ENCODE measurements at places on chromosomes 3 and 15.

- DNase-seq = no peak
Measured at GRCh38 chr15:62773369-62774165, 269.0 kb upstream of the TPM1 start.

- DNase-seq = no peak
Measured at GRCh38 chr15:74414603-74415338, 19.0 kb downstream of the SEMA7A start.

GRCh38 chr3:171436380-171436779 lies 23.8 kb downstream of the TNIK start:
- DNase-seq = no peak

DNA sequence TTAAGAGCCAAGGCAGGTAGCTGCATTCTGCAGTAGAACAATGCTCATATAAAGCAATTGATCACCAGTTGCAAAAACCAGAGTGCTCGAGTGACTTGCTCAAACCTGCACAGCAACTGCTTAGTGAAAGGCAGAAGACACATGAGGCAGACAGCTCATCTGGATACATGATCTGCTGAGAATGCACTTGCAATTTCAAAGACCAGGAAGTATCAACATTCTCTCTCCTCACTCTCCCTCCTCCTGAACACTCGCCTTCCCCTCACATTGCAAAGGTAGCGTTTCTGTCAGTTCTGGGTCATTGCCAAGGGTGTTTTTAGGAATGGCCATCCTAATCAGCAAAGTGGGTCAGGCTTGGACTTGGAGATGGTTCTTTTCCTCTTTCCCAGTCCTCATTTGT lies 61.0 kb downstream of the BFSP2 start:
- DNase-seq = no peak

DNA sequence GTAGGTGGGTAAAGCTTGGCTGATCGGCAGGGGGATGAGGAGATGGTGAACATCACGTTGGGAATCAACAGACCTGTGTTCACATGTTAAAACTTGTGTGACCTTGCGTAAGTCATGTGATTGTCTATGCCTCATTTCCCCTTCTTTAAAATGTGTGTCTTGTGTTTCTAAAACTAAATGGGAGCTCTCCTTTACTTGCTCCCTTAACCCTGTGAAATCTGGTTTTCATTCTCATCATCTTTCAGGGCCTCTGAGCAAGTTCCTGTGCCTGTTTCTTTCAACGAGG lies 29.7 kb upstream of the IREB2 start:
- DNase-seq = no peak

DNA sequence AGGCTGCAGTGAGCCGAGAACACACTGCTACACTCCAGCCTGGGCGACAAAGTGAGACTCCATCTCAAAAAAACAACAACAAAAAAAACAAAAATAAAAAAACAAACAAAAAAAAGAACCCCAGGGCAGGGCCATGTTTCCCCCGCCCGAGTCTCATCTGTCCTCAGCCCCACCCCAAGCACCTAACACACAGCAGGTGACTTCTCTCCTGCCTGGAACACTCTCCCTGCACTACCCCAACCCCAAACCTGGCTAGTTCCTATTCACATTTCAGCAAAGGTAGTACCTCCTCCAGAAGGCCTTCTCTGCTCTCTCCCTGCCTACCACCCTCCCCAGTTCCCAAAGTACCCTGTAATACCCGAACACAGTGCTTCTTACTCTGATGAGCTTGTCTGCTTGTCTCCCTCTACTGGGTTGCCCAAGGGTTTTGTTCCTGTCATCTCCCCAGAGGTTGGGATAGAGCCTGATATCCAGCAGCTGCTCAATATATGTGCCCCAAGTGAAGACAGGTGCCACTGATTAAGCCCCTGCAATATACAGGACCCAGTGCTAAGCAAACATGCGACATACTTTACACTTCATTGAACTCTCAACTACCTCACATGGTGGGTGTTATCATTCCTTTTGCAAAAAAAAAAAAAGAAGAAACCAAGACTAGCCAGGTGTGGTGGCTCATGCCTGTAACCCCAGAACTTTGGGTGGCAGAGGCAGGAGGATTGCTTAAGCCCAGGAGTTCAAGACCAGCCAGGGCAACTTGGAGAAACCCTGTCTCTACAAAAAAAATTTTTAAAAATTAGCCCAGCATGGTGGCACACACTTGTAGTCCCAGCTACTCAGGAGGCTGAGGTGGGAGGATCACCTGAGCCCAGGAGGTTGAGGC lies 103.6 kb downstream of the DAPK2 start:
- no peak for DNase-seq

GRCh38 chr3:170947018-170947769 lies 38.8 kb upstream of the EIF5A2 start:
- DNase-seq = no peak

- DNase-seq = no peak
Measured at GRCh38 chr3:42556089-42556632, 25.6 kb downstream of the SEC22C start.

DNA sequence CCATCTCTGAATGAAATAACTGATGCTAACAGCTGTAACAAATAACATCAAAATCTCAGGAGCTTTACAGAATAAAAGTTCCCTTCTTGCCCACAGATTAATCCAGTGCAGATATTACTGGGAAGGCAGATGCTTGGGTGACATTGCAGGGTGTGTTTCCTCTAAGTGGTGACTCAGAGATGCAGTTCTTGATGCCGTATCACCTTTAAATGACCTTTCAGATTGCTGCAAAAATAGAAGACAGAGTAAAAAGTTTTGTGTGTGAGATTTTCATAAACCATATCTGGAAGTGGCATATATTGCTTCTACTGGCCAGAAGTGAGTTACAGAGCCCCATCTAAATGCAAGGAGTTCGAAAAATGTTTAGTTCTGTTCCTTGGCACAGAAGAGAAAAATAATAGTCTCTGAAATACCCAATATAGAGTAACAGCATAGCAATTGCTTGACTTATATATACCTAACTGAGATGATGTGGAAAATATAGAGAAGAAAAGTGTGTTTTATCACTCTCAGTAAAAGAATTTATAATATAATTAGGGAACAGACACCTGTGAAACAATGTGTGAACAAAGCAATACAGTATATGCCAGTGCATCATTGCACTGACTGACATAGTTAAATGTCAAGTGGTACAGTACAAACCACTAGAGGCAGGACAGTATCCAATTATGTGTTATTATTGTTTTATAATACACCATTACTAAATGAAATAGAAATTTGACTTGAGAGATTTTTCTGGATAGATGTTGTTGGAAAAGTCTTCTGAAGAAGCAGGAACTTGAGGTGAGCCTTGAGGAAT lies 430.7 kb upstream of the CBLB start:
- peak; percentile 66 for DNase-seq

GRCh38 chr3:181326637-181327223 lies 337.2 kb upstream of the DNAJC19 start:
- DNase-seq = peak; percentile 4

- no peak for DNase-seq
Measured at GRCh38 chr3:127774647-127775046, 47.7 kb downstream of the MGLL start.

- DNase-seq = no peak
Measured at GRCh38 chr15:94131875-94132274, 99.5 kb upstream of the MCTP2 start.

DNA sequence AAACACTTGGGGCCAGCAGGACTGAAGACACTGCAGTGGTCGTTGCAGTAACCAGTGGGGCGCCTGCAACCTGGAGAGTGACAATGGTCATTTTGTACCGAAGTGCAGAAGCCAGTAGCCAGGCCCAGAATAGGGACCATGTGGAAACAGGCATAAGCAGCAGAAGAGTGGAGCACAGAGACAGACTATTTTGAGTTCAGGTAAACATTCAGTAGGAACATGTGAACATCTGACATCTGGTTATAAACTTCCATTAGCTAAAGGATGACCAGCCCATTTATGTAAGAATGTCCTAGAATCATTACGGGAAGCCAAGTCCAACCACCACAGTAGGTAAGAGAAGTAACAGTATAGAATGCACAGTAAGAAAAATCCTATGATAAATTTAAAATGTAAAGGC lies 32.4 kb upstream of the TKT start:
- no peak for DNase-seq

GRCh38 chr3:141489203-141489602 lies 2.4 kb downstream of the RASA2 start:
- no peak for DNase-seq

- no peak for DNase-seq
Measured at GRCh38 chr3:128408693-128409623, 57.7 kb downstream of the DNAJB8 start.

GRCh38 chr3:48018841-48019240 lies 2.6 kb upstream of the MAP4 start:
- DNase-seq = no peak

DNA sequence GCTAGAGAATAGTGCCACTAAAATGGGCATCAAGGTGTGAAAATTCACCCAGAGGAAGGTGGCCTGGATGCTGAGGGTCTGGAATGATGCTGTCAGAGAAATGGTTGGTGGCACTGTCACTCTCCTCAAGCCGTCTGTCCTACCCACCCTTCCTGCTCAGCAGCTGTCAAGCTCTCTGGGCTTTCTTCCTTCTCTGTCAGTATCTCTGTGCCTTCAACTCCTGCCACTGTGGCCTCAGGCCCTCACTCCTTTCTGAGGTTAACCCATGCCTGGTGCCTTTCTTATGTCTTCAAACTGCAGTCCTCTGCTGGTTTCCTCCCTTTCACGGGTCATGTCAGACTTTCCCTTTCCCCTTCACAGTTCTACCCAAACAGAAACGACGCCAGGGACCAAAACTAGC lies 4.4 kb downstream of the MYO5C start:
- no peak for DNase-seq

GRCh38 chr3:128481438-128481942 lies 11.5 kb downstream of the GATA2 start:
- DNase-seq = no peak

DNA sequence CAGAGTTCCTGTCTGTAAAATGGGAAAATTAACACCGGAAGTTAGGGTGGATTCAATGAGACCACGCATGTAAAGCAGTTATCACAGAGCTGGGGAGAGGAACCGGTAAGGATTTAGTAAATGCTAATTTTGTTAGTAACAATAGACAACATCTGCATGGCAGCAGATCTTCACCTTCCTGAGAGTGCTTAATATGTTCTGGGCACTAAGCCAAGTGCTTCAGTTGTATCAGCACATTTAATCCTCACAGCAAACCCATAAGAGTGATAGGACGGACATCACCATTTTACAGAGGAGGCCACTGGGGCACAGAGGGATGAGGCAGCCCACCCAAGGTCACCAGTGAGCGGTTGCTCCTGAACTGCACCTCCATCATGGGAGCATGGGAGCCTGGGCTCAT lies 189.4 kb downstream of the WNT5A start:
- no peak for DNase-seq

DNA sequence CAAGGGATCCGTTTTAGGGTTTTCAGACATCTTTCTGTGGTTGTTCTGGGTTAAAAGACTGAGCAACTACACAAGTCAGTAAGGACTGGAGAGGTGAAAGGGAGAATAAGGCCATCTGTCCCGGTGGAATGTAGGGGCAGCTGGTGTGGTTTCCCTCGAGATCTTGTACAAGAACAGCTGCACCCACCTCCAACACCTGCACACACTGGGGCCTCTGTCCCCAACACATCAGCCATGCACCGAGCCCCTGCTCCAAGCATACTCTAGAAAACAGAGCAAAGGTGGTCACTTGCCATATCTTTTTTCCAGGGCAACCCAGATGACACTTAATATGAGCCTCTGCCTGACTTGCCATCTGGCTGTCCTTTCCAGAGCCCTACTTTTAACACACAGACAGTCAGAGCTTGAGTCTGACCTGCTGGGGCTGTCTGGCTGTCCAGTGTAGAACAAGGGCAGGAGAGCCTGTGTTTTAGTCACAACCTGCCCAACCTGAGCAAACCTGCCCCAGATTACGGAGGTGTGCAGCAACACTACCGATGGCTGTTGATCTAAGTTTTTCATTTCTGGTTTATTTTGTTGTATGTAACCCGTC lies 12.2 kb downstream of the MAN2A2 start:
- no peak for DNase-seq

- no peak for DNase-seq
Measured at GRCh38 chr3:12944849-12945248, 103.5 kb upstream of the RPL32 start.

Measured in non-pigmented ciliary epithelial cell (primary cell).